ENCODE measurements at places on chromosomes 11 and 22. TPM values are rescaled to one million over a fixed set of nuclear protein-coding genes. Genes with fewer than 3 reads are reported as not detected.

The CHRNA10 gene
- total RNA-seq = 1.3 TPM

The BIK gene
- total RNA-seq = 1.7 TPM

The PLEKHB1 gene
- 1.3 TPM for total RNA-seq

The CCDC116 gene
- total RNA-seq = not detected

The UBQLN3 gene
- total RNA-seq = not detected

The FGF3 gene
- not detected for total RNA-seq

The CENPM gene
- 35.5 TPM for total RNA-seq

The CXCR5 gene
- 0.17 TPM for total RNA-seq

The ARHGAP8 gene
- total RNA-seq = 1.1 TPM

The ADM gene
- total RNA-seq = 150 TPM

The DENND6B gene
- 2.8 TPM for total RNA-seq

The FOXRED1 gene
- 22.6 TPM for total RNA-seq

The DBX1 gene
- not detected for total RNA-seq

The C11orf91 gene
- total RNA-seq = 0.85 TPM

The RAB36 gene
- 7.8 TPM for total RNA-seq

The OR51B5 gene
- not detected for total RNA-seq

The MTA2 gene
- 84.4 TPM for total RNA-seq

The CCDC83 gene
- total RNA-seq = not detected

The BDNF gene
- total RNA-seq = 10.1 TPM

The RTN4RL2 gene
- total RNA-seq = 87.5 TPM

The RAG2 gene
- total RNA-seq = not detected

The SMC1B gene
- 0.03 TPM for total RNA-seq

The HTR3A gene
- not detected for total RNA-seq

The LSP1 gene
- 3.1 TPM for total RNA-seq

The KCNJ5 gene
- not detected for total RNA-seq

The BTBD18 gene
- not detected for total RNA-seq

Measured in A549 treated with Hydrocortisone at 1 μM for 4 hours (cell line).